AG04449 (cell line): ENCODE measurements at places on chromosomes 16 and 17.

- DNase-seq = no peak
Measured at GRCh38 chr17:18256776-18257175, 1.8 kb downstream of the FLII start.

DNA sequence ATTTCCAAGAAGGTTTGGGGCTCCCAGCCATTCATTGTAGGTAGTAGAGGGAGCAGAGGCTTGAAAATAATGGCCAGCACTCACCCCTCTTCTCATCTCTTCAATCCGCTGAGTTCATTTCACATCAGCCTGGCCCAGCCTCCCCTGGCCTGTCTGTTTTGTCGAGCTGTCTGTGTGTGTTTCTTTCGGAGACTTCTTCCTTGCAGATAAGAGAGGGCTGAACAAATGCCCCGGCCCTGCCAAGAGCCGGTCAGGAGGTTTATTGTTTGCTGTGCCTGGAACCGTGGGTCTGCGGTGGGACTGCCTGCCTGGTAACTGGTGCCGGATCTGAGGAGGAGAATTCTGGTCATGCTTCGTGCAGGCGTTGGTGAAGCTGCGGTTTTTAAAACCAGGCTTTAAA, 3.4 kb downstream of the VPS4A start:
- DNase-seq = no peak

DNA sequence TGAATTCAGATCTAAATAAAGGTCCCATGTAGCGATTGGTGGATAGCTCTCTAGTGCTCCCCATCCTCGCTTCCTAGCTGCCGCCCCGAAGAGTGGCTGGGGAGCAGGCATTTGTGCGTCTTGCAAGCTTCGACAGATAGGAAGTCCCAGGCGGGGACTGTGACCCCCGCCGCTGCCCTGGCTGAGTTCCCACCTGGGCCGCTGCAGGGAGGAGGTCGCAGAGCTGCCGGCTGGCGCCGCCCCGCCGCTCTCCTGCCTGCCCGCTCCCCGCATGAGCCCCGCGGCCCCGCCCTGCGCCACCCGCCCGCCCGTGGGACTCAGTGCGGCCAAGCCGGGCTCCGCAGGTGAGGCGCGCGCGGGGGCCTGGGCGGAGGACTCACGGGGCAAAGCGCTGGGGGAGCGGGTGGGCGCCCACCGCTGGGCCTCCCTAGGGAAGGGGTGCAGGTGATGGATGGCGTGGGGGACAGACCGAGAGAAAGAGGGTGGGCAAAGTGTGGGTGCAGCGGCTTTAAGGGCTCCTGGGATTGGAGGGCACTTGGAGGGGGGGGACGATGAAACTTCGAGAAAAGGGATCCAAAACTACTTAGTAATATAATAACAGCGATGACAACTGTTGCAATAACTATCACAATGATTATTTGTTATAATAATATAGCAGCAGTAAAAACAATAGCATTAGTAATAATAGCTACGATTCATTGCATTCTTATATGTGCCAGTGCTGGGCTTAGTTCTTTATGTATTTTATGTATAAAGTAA, at the start of gene OTOA:
Gene OTOA, plus strand, starts transcription at position 80 of the 759 bp plus-strand sequence. CDS start 14,547 bp downstream, outside the sequence.
- no peak for DNase-seq

- DNase-seq = no peak
Measured at GRCh38 chr16:53504665-53505064, 1.7 kb upstream of the AKTIP start.

DNA sequence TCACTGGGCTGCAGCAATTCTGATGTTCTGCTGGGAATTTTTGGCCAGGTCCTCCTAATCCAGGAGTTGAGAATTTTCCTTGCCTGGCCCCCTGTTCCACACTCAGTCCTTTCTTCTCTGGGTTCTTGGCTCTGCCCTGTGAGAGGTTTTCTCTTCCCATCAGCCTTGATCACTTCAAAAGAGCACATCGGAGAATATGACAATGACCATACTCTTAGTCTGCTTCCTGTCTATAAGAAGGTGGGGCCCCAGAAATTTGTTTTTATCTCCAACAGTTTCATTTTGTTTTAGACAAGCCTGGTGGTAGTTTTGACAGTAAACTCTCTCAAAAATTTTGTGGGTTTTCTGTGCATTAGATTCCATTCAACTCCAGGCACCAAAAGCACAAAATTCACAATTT, 70.7 kb downstream of the C17orf67 start:
- no peak for DNase-seq

- no peak for DNase-seq
Measured at GRCh38 chr17:44197107-44197506, 2.6 kb downstream of the ATXN7L3 start.

- DNase-seq = no peak
Measured at GRCh38 chr16:23114131-23114904, 34.9 kb downstream of the USP31 start.

- DNase-seq = no peak
Measured at GRCh38 chr16:69040144-69040909, 65.1 kb upstream of the HAS3 start.

DNA sequence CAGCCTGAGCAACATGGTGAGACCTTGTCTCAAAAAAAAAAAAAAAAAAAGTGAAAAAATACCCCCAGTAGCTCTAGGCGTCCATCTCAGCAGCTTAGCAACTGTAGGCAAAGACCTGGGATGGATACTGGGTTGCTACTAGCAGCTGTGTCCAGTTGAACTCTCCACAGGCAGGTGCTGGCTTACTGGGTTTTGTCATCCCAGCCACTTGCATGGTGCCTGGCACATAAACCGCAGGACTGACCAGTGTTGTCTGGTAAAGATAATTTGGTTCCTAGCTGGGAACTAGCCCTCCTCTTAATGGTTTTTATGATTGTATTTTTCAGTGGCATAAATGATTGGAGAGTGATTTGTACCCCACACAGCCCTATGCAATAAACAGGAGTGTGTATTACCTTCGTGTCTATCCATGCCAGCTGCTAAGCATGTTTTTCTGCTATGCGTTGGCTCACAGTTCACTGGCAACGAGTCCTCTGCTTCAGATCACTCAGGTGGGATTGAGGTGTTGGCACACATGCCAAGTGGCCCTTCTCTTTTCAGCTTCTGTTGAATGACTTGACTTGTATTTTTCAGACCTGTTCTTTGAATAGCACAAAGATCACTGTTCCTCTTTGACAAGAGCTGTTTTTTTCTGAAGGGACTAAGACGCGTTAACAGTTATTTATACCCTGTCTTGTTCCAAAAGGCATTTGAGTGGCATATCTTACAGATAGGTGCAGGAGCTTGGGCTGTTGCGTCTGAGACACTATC, 352.9 kb downstream of the SNX29 start:
- DNase-seq = no peak

- DNase-seq = no peak
Measured at GRCh38 chr17:75877752-75878173, 618 bp downstream of the TRIM47 start.

GRCh38 chr17:65495122-65496055, 66.1 kb downstream of the AXIN2 start:
- DNase-seq = no peak
